ENCODE measurements at places on chromosomes 7 and 10. TPM values are rescaled to one million over a fixed set of nuclear protein-coding genes. Genes with fewer than 3 reads are reported as not detected.

GRCh38 chr7:101828301-101829020 is 11.0 kb downstream of the CUX1 start:
- DNase-seq: no peak
- H3K27ac ChIP-seq: no peak overlapping the region
- no peaks in the 10 kb centered on the region for H3K27me3 ChIP-seq
- no peak overlapping the region for H3K4me3 ChIP-seq
- H3K4me1 ChIP-seq: peaks cover 1% of the 10 kb centered on the region

DNA sequence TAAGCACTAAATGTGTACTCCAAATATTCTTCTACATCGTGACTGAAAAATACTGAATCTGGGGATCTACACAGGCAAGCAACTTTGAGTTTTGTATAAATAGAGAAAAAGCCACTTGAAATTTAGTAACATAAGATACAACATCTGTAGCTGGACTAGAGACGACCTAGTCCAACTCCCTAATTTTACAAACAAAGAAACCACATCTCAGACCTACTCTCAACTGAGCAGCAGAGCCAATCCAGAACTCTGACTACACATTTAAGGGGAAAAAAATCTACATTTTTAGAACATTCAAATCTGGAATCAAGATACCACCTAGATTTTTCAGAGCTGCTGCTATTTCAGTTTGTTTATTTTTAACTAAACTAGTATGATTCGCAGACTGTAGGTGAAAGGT is 88.9 kb downstream of the CABCOCO1 start:
- H3K4me1 ChIP-seq: peaks cover 23% of the 10 kb centered on the region
- H3K27ac ChIP-seq: peak overlapping the region; percentile 63
- H3K36me3 ChIP-seq: no peaks in the 10 kb centered on the region
- no peak for DNase-seq
- no peak overlapping the region for H3K4me3 ChIP-seq
- no peaks in the 10 kb centered on the region for H3K27me3 ChIP-seq

- peak overlapping the region; percentile 49 for H3K27ac ChIP-seq
- no peak for DNase-seq
- no peaks in the 10 kb centered on the region for H3K36me3 ChIP-seq
- peaks cover 7% of the 10 kb centered on the region for H3K4me1 ChIP-seq
- no peak overlapping the region for H3K4me3 ChIP-seq
- H3K27me3 ChIP-seq: no peaks in the 10 kb centered on the region
Measured at GRCh38 chr7:36036590-36036989, 116.5 kb upstream of the EEPD1 start.

- no peaks in the 10 kb centered on the region for H3K27me3 ChIP-seq
Measured at GRCh38 chr7:130611218-130611617, 57.3 kb downstream of the COPG2 start.

DNA sequence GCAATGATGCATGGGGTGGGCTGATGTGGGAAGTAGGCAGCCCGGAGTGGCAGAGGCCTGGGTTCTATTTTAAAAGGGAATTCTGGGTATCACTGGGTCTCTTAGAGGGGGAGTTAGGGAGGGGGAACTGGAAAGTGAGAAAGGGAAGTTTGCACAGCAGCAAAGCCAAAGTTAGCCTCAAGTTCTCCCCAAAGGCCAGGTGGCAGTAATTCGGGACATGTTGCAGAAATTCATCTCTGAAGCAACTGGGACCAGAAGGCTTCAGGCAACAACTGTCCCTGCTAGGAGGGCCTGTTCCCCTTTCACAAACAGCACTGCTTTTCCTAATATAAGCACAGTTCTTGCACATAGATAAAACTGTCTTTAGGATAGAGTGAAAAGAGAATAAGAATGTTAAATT is 67.4 kb downstream of the NOD1 start:
- DNase-seq: no peak
- H3K27ac ChIP-seq: no peak overlapping the region
- no peak overlapping the region for H3K4me3 ChIP-seq

The RSBN1L gene
- total RNA-seq: 26.2 TPM

All from transverse colon (tissue), 4 donors.